ENCODE measurements at places on chromosomes 1 and 21.

- no peak for DNase-seq
These were observed 173.9 kb upstream of the DUSP10 start for GRCh38 chr1:221915764-221916163.

GRCh38 chr1:107378866-107379265 lies 238.0 kb downstream of the NTNG1 start:
- DNase-seq = no peak

DNA sequence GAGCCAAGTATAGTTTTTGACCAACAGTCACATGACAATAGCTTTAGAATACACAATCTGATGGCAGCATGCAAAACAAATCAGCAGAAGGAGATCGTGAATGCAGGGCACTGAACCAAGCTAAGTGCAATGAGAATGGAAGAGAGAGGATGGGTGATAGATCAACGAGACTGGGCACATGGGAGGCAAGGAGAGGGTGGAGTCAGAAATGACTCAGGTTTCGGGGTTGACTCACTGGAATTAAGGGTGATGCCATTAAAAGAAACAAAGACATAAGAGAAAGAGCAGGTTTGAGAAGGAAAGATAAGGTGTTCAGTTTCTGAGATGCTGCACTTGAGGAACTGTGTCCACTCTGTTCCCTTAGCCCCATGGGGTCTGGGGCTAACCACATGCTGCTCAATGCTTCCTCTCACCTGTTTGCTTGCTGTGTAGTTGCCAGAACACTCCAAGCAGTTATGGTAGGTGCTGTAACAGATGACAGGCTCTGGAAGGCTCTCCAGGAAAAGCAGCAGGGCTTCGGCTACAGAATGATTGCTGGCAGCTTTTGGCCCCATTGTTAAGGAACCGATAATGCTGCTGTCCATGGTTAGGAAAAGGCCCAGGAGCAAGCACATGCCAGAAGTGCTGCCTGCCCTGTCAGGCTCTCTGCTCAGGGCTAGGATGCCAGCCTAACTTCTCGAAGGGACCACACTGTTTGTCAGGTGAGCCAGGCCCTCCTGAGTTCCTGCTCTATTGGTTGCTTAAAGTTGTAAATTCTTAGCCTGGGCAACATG lies 6.1 kb upstream of the MTF1 start:
- DNase-seq = no peak

- DNase-seq = no peak
These were observed 133.6 kb upstream of the SLC45A1 start for GRCh38 chr1:8184301-8184700.

GRCh38 chr1:21139601-21140000 lies 37.1 kb downstream of the EIF4G3 start:
- peak; percentile 30 for DNase-seq

GRCh38 chr1:161382214-161383019 lies 14.7 kb upstream of the CFAP126 start:
- DNase-seq = peak; percentile 43

DNA sequence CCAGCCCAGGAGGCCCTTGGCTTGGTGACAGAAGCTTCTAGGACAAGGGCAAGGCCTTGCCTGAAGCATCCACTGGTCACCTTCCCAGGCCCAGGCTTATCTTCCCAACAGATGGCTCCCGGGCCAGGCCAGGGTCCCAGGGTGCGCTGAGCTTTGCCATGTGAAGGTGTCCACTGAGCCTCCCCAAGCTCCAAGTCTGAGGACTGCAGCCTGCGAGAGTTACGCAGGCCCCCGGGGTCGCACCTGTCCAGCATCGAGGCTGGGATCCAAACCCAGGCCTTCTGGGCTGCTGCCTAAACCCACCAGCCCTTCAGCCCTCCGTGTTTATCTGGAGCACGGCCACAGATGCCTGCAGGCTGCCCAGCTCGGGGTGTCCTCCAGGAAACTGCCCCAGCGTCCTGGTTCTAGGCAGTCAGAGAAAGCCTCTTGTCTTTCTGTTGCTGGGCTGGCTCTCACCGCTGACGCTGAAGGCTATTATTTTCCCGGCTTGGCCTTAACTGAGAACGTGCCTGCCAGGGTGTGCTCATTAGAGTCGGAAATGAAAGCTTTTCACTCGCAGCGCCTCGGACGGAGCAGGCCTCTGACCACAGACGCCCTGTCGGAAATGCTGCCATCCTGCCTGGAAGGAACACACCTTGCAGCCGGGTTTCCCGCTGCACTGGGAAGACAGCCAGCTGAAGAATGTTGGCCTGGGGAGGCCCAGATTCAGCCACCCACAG lies 71.4 kb downstream of the MEGF6 start:
- DNase-seq = no peak

- DNase-seq = peak; percentile 21
These were observed 1.2 kb downstream of the ATP2B4 start for GRCh38 chr1:203627851-203628200.

- DNase-seq = no peak
These were observed 37.7 kb upstream of the BCL10 start for GRCh38 chr1:85313888-85314696.

DNA sequence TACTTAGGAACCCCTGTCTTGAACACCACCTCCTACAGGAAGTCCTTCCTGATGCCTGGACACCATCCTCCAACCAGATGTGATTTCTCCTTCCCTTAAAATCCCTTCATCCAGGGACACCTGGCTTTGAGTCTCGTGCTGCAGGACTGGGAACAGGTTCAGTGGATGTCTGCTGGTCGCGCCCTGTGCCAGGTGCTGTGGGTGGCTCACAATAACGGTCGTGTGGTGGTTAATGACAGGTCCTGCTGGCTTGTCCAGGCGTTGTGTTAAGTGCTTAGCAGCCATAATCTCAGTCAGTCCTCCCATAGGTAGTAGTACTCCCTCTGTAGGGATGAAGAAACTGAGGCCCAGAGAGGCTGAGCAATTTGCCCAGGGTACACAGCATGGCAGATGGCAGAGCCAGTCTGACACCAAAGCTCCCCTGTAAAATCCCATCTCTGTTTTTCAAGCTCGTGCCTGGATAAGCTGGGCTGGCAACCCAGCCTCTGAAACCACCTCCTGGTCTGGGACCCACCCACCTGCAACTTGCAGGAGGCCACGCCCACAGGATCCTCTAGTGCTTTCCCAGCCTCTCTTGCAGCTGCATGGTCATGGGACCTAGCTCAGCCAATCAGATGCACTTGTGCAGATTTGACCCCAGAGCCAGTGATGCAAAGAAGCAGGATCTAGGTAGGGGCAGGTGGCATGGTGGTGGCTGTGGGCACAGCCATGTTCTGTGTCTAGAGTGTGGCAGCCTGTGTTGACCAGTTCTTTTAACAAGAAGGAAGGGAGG lies 106.0 kb upstream of the IFFO2 start:
- DNase-seq = no peak

- DNase-seq = no peak
These were observed 41.2 kb upstream of the FOXO6 start for GRCh38 chr1:41319807-41320711.

DNA sequence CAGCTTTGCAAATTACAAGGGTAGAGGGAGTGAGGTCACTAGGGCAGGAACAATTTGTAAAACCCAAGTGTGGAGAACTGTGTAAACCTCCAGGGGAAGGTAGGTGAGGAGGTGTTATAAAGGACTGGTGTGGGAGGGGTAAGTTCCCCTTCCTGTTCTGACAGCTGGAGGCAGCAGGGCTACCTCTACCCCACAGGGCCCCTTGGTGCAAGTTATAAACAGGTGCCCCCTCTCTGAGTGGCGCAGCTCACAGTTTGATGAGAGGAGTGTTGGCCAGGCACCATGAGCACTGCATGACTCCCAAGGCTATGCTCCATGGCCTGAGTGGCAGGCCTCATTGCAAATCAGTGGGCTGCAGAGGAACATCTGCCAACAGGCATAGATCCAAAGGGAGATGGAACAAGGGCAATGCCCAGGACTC lies 41.0 kb downstream of the MFSD2A start:
- DNase-seq = no peak

DNA sequence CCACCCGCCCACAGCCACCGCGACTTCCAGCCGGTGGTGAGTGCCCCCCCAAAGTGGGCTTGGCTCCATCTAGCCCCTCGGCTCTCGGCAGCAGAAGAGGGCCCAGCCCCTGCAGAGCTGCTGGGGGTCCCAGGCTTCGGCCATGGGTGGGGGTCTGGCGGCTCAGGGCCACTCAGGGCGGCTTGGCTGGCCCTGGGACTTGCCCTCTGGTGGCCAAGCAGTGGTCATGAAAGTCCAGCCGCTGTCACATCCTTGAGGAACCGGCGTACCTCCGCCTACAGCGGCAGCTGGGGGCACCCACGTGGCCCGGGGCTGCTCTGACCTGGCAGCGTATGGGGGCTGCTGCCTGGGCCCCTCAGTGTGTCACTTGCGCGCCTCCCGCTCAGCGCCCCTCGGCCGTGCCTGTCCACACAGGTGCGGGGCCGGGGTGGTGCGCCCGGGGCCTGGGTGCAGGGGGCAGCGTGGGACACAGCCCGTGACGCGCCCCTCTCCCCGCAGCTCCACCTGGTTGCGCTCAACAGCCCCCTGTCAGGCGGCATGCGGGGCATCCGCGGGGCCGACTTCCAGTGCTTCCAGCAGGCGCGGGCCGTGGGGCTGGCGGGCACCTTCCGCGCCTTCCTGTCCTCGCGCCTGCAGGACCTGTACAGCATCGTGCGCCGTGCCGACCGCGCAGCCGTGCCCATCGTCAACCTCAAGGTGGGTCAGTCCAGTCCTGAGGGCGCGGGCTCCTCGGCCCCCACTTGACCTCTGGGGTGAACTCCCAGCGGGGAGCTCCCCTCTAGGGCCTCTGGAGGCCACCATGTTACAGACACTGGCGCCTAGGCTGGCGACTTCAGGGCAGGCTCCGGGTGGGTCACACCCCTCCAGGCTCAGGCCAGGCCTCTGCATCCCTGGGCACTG lies 32.4 kb downstream of the SLC19A1 start:
- no peak for DNase-seq

- DNase-seq = peak; percentile 31
These were observed 563.9 kb upstream of the NR5A2 start for GRCh38 chr1:199463521-199464127.

DNA sequence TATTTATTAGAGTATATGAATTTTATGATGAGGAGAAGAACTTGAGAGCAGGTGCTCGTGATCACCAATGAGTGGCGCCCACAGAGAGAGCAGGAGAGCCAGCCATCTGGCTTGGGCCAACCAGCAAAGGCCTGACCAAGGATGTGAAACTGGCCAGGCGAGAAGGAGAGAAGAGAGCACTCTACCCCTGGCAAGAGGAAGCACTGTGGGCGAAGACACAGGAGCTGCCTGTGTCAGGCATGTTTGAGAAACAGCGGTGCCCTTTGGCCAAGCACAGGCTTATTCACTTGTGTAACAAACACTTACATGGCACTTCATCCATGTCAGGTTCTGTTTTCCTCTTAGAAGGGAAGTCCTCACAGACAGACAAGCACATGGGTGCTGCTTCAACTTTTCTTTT lies 4.2 kb upstream of the SIPA1L2 start:
- no peak for DNase-seq

- no peak for DNase-seq
These were observed 199.3 kb upstream of the MAP1LC3C start for GRCh38 chr1:242197907-242198820.

- DNase-seq = no peak
These were observed 146.0 kb upstream of the KIAA0040 start for GRCh38 chr1:175338387-175339135.

- DNase-seq = no peak
These were observed 25.8 kb downstream of the OSBPL9 start for GRCh38 chr1:51642739-51643142.

DNA sequence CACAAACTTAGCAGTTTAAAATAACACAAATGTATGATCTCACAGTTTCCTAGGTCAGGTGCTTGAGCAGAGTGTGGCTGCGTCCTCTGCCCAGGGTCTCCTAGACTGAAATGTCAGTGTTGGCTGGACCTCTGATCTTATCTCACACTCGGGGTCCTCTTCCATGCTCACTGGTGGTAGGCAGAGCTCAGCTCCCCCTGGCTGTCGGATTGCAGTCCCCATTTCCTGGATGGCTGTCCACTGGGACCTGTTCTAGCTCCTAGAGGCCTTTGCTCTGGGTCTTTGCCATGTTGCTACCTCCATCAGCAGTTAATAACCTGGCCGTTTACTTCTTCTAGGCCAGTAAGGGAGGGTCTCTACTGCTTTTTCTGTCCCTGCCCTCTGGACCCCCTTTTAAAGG lies 107.5 kb downstream of the PCNX2 start:
- no peak for DNase-seq

DNA sequence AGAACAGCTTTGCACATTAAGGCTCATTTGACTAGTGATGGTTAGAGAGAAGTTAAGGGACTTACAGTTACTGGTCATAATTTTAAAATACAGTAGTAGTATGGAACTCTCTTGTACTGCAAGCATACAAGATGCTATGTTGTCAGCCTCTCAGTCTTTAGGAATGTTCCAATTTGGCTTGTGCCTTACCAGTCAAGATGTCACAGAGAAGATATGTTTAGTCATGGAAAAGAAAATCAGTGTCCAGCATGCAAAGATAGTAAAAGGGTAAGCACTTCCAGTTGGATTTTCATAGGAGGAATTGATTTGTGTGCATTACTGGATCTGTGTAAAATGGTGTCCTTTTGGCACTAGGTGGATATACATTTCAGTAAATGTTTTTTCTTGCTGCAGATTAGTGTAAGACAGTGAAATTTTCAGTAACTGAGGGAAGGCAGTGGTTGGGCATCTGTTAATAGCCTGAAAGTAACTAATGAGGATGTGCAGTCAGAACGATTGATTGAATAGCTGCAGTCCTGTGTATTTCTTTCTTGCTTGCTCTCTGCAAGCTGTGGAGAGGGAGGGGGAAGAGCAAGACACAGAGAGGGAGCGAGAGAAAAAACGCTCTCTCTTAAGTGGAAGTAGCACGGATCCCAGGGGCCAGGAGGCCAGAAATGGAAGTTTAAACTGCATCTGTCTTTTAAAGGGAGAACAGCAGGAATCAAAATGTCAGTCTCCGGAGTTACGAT lies 108.2 kb downstream of the CLEC20A start:
- DNase-seq = no peak

DNA sequence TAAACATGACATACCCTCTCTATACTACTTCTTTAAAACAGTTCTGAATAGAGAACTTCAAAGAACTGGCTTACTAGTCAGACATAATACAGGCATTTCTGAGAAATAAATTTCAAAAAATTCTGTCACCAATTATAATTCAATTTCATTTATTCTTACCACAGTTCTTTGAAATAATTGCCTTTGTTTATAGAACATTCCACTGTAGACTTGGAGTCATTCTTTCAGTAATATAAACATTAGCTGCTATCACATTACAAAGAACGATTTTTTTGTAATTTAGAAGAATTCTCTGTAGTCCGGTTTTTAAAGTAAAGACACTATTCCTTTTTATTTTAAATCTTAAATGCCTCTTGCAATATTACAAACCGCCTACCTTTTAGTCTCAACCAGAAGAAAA lies 146.4 kb upstream of the COL11A1 start:
- DNase-seq = no peak

- no peak for DNase-seq
These were observed 182.9 kb upstream of the DPYD start for GRCh38 chr1:98103617-98104285.

- no peak for DNase-seq
These were observed 816.4 kb downstream of the KCNT2 start for GRCh38 chr1:195791796-195792195.

DNA sequence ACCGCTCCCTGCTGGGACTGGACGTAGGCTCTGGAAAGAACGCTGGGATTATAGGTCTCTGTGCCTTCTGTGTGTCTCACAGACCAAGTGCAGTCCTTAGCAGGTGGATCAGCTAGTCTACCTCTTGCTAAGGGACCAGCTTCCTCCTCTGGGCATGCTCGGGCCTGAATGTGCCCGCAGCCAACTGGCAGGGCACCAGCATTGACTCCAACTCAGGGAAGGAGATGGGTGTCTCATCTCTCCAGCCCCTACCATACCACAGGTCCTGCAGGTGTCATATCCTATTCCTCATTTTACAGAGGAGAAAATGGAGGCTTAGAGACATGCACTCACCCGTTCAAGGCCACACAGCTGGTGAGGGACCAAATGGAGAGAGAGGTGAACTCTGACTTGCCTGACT lies 340.2 kb downstream of the PTPRU start:
- DNase-seq = no peak

All from NCI-H146 (cell line).